ENCODE measurements at places on chromosomes 6 and 20.
A peak's percentile ranks its signal among the peaks of the same experiment; 100 is the strongest.

DNA sequence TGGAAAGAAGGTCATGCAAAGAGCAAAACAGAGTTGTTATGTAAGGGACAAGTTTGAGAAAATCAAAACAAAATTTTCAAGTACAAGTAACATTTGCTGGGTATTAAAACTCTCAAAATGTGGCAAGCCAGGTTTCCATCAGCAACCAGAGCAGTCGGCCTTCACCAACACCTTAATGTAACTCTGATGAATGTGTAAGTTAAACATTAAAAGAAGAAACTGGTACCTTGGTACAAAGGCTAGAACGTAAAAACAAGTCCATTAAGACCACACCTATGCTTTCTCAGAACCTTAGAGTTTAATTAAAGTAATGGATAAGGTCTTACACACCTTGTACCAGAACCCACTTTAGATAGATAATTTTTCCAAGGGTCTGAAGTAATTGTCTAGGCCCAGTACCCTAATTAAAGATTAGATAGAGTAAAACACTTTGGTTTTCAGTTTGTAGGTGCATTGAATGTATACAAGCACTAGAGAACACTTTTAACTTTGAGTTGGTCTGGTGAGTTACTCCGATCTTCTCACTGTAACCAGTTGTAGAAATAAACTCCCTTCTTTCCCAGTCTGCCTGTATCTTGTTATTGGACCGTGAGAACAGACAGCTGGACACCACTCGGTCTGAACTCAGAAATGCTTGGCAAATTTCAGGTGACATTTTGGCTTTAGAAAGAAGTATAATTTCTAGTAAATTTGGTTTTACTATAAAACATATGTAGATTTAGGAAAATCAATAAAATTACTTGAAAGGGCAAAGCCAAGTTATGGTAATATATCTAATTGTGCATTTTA lies 319.4 kb downstream of the HTR1B start:
- ATAC-seq = no peak

GRCh38 chr6:47426524-47427302 lies 50.9 kb upstream of the CD2AP start:
- ATAC-seq = no peak

GRCh38 chr6:112956696-112957535 lies 609.8 kb downstream of the RFPL4B start:
- peak; percentile 81 for ATAC-seq

GRCh38 chr6:106512048-106512967 lies 117.0 kb downstream of the RTN4IP1 start:
- ATAC-seq = peak; percentile 55

GRCh38 chr6:139335447-139336210 lies 38.8 kb downstream of the CITED2 start:
- ATAC-seq = no peak

DNA sequence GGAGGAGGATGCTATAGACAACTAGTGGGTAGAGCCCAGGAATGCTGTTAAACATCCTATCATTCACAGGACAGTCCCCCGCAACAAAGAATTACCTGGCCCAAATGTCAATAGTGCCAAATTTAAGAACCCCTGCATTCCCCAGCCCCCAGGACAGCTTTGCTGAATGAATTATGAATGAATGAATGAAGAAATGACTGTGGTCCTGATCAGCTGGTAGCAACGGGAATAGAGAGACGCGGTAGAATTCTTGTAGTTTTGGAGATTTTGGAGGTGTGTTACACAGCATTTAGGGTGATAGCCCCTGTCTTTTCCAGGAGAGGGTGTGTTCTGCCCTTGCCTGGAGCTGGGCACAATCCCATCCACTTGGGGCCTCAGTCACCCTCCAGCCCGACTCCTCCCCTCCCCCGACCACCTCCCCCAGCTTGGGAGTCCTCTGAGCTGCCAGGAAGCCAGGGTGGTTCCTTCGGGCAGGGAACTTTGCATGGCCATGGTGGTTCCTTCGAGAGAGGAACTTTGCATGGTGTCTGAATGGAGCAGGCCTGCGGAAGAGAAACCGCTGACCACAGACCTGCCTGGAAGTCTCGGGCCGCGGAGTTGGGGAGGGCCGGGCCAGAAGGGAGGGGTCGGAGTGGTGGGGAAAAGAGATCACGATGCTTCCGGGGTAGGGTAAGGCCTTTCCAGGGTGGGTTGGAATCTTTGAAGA lies 1.0 kb upstream of the HCK start:
- ATAC-seq = peak; percentile 66
